NCI-H1105 (cell line): ENCODE measurements at places on chromosomes 12 and 14.
A peak's percentile ranks its signal among the peaks of the same experiment; 100 is the strongest.

- DNase-seq: no peak
Measured at GRCh38 chr14:53011053-53011462, 60.2 kb upstream of the FERMT2 start.

DNA sequence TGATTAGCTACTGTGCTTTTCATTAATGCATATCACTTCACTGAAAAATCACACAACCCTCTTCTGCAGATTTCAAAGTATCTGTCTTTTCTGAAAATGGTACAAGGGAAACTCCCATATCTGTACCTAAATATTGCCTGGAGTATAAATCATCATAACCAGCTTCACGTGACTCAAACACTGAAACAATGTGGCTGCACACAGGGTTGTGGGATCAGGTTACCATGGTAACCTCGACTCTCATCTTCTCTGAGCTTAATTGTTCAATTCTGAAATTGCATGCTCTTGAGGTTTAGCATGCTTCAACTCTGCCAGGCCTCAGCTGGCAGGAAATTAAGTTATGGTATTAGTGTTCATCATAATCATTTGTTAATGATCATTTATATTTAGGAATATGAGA, 77.5 kb upstream of the CPSF6 start:
- DNase-seq: peak; percentile 82

GRCh38 chr12:113933201-113933786, 32.8 kb downstream of the RBM19 start:
- DNase-seq: no peak

DNA sequence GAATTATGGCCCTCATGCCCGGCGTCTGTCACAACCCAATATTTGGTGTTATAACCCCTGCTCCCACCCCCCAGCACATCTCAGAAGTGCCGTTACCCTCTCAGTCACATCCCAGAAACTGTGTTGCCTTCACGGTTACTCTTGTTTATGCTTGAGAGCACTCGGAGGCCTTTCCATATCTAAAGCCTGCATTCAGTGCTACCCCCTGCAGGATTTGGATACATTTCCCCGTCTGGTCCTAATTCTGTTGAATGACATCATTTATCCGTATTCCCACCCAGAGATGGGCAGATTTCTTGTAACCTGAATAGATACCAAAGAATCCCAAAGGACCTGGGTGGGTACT, 19.1 kb upstream of the FOS start:
- peak; percentile 28 for DNase-seq

- DNase-seq: no peak
Measured at GRCh38 chr12:50979369-50980052, 27.2 kb downstream of the HIGD1C start.

- no peak for DNase-seq
Measured at GRCh38 chr12:54384591-54385041, at the start of gene ZNF385A. ZNF385A (minus strand) TSS chr12:54384733; CDS start chr12:54384514, 219 bp downstream.
